ENCODE measurements at places on chromosomes 13 and 19. TPM values are rescaled to one million over a fixed set of nuclear protein-coding genes. Genes with fewer than 3 reads are reported as not detected.

Gene FSD1
- polyA plus RNA-seq: 106 TPM

Gene CEACAM20
- not detected for polyA plus RNA-seq

Gene RAVER1
- polyA plus RNA-seq: 51.7 TPM

Gene ZNF85
- polyA plus RNA-seq: 9.7 TPM

Gene LRRC25
- 0.83 TPM for polyA plus RNA-seq

Gene TMEM38A
- polyA plus RNA-seq: 10.8 TPM

Gene HCST
- 13.3 TPM for polyA plus RNA-seq

Gene ATP4A
- not detected for polyA plus RNA-seq

Gene TUBA3C
- 0.32 TPM for polyA plus RNA-seq

Gene SYNGR4
- polyA plus RNA-seq: 8.6 TPM

Gene ZNF723
- not detected for polyA plus RNA-seq

Gene SIGLEC5
- 0.44 TPM for polyA plus RNA-seq

Gene FFAR2
- polyA plus RNA-seq: 0.15 TPM

Gene ACP5
- 12.8 TPM for polyA plus RNA-seq

Gene TGFB1
- polyA plus RNA-seq: 11.2 TPM

Gene OR7C1
- polyA plus RNA-seq: 0.42 TPM

Gene TNFRSF19
- polyA plus RNA-seq: 2.6 TPM

Gene NXNL1
- not detected for polyA plus RNA-seq

Gene LYPD4
- not detected for polyA plus RNA-seq

Gene SIGLEC6
- polyA plus RNA-seq: not detected

Gene CPAMD8
- 4.1 TPM for polyA plus RNA-seq

Gene CD79A
- 0.49 TPM for polyA plus RNA-seq
